ENCODE measurements at places on chromosomes 7 and 10.

DNA sequence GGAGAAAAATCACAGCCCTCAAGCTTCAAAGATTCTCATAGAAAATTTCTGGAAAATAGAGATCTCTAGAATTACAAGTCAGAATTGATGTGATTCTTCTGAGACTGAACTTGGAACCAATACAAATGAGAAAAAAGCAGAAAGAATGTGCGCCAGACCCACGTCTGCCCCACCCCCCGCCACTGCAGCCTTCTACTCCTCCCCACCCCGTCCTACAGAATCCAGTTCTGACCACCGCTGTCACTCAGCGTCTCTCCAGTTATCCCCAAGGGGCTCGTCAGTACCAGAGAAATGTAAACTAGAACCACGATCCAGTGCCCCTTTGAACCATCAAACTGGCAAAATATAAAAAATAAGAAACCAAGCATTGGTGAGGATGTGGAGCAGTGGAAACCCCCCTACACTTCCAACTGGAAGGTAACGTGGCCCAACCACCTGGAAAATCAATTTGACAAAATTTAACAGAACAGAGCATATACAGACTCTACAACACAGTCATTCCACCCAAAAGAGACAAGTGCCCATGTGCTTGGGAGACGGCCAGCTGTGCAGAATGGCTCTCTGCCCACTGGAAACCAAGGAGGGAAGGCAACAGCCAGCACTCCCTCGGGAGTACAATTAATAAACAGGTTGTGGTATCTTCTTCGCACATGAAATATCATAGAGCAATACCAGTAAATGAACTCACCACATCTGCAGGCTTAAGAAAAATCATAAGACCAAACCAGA lies 397.9 kb downstream of the TNS3 start:
- DNase-seq = no peak

DNA sequence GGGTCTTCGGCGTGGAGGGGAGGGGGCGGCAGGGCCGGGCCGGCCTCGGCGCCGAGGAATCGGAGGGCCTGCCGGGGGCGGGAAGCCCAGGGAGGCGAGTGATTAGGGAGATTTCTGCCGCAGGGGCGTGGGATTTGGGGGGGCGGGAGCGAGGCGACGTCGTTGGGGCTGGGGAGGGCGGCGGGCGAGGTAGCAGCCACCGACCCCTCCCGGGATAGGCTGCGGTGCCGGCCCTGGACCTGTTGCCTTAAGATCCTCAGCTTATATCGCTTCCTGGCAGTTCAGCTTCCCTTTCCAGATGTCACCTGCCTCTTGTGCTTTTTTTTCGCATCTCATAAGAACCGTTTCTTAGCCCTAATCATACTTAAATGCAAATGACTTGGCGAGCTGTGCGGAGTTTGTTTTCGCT lies 655 bp downstream of the LMTK2 start:
- no peak for DNase-seq

DNA sequence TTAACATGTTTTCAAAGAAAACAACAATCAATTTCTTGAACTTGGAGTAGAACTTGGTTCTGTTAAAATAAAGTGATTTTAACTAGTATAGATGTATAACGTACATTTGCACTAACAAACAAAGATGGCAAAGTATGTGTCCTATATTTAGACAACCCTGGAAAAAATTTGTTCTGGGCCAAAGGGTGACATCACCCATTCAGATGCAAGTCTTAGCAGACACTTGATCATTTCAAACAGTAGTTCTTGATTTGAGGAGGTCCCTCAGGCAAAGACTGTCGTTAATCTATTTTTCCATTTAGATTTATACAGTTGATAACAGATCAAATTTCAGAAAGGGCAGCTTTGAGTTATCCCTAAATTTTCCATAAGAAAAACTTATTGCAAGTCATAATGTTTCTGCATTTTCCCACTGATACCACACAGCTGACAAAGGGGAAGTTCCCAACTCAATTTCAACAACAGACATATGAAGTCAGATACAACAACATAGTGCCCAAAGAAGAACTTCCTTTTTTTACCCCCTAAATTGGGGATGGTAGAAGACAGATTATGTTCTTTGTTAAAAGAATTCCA lies 5.2 kb downstream of the NMT2 start:
- no peak for DNase-seq

DNA sequence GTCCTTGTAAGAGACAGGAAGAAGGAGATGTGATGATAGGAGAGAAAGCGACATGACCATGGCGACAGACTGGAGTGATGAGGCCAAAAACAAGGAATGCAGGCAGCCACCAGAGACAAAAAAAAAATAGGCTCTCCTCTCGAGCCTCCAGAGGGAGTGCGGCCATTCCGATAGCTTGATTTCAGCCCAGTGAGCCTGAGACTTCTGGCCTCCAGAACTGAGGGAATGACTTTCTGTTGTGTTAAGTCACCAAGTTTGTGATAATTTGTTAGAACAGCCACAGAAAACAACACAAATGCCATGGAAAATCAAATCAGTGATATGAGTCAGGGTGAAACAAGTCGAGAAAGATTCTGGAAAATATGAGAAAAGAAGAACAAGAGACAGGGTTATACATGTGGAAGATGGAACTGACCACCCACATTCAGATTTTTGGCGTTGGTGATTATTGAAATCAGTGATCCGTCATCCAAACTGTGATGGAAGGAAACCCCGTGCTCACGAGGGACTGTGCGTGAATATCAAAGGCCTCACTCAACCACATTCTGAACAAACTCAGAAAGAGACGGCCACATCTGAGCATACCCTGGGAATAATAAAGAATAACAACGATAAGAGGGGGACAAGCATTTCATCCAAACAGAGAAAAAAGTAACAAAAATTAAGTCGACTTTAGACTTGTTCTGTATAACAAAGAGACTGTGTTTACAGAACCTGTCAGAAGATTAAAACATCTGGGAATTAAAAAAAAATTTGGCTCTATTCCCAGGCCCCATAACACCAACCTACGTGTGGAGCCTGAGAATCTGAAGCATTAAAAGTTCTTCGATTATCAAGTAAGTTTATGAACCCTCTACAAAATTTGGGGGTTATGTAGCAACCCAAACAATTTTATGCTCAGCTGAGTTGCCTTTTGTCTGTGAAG lies 72.1 kb downstream of the EEPD1 start:
- no peak for DNase-seq

DNA sequence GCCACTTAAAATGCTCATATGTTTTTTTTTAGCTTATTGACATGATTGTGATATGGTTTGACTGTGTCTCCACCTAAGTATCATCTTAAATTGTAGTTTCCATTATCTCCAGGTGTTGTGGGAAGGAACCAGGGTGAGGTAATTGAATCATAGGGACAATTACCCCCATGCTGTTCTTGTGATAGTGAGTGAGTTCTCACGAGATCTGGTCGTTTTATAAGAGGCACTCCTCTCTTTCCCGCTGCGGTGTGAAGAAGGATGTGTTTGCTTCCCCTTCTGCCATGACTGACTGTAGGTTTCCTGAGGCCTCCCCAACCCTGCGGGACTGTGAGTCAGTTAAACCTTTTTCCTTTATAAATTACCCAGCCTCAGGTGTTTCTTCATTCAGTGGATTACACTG lies 80.5 kb upstream of the ETV1 start:
- DNase-seq = no peak

DNA sequence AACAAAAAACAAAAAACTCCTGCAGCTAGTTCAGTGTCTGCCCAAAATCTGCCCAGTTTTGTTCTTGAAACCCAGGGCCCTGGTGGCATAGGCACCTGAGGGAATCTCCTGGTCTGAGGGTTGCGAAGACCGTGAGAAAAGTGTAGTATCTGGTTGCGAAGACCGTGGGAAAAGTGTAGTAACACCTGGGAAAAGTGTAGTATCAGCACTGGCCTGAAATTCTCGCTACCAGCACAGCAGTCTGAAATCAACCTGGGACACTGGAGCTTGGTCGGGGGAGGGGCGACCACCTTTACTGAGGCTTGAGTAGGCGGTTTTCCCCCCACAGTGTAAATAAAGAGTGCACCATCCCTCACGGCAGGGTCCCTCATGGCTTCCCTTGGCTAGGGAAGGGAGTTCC lies 82.5 kb upstream of the SP4 start:
- DNase-seq = no peak

GRCh38 chr7:124762611-124763143 lies 2.9 kb downstream of the GPR37 start:
- no peak for DNase-seq

GRCh38 chr7:24436131-24436920 lies 136.9 kb upstream of the PALS2 start:
- DNase-seq = no peak

GRCh38 chr10:100327007-100327717 lies 2.9 kb downstream of the PKD2L1 start:
- no peak for DNase-seq

DNA sequence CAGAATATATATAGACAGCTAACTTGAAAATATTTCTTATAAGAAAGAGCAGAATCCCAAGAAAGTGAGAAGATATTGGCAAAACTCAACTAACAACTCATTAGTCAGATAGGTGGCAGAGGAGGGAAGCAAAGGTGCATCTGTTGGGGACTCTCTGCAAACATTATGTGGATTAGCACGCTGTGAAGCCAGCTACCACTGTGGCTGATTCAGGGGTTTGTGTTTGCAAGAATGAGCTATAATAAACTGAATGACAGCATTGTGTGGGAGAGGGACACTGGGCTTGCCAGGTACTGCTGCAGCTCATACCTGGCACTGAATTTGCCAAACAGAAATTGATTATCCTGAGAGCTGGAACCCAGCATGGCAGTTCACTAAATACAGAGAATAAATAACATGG lies 170.3 kb upstream of the MINDY3 start:
- DNase-seq = no peak

DNA sequence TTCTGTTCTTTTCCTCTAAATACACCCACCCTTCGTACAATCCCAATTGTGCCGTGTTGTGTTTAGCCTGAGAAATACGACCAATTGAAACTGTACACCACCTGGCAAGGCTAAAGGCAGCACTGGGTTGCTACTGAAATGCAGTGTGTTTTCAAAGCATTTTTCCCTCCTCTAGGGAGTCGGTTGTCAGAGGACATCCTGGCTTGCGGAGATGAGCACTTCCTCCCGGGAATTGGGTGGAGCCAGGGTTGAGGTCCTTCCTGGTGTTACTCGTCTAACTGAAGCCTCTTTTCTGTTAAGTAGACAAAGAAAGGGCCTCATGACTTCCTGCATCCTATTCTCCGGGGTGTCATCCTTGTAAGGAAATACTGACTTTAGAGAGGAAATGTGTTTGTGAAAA lies 133.5 kb downstream of the MTPAP start:
- DNase-seq = no peak

DNA sequence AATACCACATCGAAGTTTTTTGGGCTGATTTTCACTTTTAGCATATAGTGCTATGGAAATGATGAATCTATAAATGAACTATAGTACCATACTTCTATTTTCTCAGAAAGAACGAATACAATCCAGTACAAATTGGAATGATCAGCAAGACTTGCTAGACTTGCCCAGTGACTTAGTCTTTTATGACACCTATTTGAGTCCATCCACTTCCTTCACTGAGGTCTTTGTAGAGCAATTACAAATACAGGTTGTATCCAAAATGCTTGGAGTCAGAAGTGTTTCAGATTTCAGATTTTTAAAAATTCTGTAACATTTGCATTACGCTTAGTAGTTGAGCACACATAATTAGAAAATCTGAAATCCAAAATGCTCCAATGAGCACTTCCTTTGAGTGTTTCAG lies 104.3 kb downstream of the NRBF2 start:
- no peak for DNase-seq

DNA sequence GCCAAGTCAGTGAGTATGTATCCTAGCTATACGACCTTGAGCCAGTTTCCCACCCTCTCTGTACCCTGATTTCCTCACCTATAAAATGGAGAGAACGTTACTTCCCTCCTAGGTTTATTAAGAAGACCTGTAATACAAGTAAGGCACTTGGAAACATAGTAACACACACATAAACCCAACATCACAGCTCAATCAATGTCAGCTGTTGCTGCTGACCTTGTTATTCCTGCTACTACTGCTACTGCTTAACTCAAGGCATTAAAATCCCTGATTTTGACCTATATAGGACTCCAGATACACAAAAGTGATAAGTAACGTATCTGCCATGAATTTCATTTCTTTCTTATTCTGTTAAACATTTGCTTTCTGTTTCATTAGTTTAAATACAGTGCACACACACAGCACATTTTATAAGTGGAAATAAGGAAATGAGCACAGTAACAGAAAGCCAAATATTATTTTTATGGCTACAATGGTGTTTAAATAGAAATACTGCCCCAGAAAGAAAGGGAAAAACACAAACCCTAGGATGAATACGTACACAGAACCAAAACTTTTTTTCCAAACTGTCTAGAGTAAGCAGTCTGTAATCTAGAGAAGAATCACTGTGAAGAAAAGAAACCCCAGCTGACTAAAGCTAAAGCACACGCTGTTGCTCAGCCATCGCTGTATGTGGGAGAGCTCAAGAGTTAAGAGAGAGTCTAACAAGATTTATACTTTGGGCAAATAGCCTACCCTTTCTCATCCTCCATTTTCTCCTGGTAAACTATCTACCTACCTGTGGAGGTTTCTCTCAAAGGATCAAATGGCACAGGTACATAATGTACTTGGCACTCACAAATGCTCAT lies 19.0 kb downstream of the NAPEPLD start:
- no peak for DNase-seq

- DNase-seq = no peak
These were observed 918.1 kb upstream of the MBL2 start for GRCh38 chr10:53690524-53691240.

DNA sequence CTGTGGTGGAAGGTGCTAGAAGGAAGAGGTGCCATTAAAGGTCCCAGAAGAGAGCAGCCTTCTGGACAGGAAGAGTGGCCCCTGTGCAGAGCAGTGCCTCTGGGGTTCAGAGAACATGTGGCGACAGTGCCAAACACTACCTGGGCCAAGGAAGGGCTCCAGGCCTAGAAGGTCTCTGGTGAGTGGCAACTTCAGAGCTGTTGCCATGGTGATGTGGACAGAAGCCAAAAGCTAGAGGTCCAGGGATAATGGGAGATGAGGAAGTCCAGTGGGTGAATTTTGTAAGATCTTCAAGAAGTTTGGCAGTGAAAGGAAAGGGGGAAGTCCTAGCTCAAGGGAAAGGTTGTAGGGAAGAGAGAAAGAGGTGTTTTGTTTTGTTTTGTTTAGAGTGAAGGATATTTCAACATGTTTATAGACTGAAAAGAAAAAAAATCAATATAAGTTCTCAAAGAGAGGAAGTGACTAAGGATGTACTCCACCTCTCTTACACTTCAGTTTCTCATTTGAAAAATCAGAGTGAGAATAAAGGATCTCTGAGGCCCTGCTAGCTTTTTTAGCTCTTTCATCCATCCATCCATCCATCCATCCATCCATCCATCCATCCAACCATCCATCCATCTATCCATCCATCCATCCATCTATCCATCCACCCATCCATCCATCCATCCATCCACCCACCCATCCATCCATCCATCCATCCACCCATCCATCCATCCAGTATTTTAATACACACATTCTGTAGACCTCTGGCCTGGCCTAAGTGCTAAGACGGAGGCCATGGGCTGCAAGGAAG lies 77.1 kb upstream of the DUSP5 start:
- no peak for DNase-seq

DNA sequence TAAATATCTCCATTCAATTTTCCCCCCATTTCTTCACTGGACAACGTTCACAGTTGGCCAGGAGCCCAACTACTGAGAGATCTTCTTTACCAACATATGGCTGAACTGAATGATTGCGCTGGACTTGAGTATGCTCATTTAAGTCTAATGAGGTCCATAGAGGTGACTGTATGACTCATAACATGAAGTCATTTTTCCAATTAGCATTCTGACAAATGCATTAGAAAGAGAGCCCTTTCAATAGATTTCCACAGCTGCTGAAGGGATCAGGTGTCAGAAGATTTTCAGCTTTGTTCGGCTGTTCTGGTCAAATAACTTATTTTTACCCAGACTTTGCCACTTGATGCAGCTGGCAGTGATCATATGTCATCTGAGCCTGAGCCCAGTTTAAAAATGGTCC lies 438.0 kb downstream of the ETV1 start:
- DNase-seq = no peak
